Activated naive CD4-positive, alpha-beta T cell (primary cell): ENCODE measurements at places on chromosomes 1 and 21.

GRCh38 chr1:86233403-86233802 lies 76.8 kb upstream of the COL24A1 start:
- DNase-seq, result no peak

DNA sequence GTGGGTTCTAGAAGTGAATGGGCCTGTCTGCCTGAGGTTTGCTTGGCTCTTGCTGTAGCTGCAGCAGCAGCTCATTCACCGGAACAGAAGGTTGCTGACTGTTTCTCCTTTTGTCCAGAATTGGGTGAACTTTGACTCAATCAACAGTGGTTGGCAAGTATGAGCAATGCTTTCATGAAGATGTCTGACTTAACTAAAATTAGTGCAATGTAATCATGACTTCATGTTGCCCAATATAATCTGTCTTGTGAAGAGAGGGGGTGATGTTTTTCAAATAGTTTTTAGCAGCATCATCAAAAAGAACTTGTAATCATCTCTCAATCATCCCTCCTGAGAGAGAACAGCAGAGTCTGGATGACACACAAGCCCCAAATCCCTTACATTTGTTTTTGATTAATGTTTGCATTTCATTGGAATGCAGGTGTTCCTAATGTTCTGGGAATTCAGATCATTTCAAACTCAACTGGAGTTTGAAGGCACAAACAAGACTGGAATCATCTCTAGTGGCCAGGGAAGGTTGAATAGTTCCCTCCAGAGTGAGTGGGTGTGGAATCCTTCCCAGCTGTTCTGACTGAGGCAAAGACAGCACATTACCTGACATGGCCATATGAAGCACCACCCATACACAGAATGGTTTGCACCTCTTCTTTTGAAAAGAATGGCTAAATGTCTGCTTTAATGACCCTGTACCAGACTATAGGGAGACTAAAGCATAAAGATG lies 82.9 kb downstream of the HLX start:
- no peak for DNase-seq

GRCh38 chr1:117208580-117208979 lies 2.1 kb downstream of the VTCN1 start:
- DNase-seq, result no peak

DNA sequence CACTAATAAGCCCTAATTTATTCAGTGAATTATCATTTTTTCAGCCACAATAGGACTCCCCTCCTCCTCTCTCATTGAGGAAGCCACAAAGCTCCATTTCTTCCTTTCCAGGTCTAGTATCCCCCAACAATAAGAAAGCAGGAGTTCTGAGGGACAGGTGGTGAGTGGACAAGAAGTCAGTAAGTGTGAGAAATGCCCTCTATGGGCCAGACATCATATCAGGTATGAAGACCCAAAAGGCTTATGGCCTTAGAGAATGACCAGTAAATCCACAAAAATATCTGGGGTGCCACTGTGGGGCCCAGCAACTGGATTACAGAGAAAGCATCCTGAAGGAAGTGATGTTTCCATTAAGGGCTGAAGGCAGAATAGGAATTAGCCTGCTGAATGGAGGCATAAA lies 175.7 kb downstream of the TRIM33 start:
- no peak for DNase-seq

DNA sequence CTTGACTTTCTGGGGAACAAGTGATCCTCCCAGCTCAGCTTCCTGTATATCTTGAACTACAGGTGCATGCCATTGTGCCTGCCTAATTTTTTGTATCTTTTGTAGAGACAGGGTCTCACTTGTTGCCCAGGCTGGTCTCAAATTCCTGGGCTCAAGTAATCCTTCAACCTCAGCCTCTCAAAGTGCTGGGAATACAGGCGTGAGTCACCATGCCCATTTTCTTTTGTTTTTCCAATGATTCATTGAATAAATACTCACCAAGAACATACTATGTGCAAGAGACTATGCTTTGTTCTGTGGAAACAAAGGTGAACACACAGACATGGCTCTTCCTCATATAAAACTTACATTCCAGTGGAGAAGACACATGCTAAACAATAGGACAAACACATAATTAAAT lies 407.8 kb upstream of the DAB1 start:
- no peak for DNase-seq

- no peak for DNase-seq
Measured at GRCh38 chr21:29287383-29287782, 11.3 kb upstream of the BACH1 start.
